Cardiac septum (tissue), 1 donor: ENCODE measurements at places on chromosomes 7 and 10. TPM values are rescaled to one million over a fixed set of nuclear protein-coding genes. Genes with fewer than 3 reads are reported as not detected.

The UTF1 gene
- not detected for total RNA-seq

The TMEM229A gene
- total RNA-seq = 0.24 TPM

The CYP3A5 gene
- 0.13 TPM for total RNA-seq

The ACTL6B gene
- not detected for total RNA-seq

DNA sequence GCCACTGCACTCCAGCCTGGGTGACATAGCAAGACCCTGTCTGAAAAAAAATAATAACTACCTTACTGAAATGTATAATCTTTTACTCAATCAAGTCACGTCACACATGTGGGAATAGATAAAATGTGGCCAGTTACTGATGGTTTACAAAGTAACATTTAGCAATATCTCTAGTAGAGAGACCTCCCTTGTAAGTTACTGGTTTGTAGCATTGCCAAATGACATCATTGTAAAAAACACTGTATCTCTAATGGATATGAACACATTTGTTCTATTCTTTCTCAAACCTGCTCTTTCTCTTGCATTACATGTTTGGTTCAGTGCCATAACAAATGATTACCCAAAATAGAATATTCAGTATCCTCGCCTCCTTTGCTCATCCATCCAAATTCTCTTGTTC lies 18.8 kb downstream of the TET1 start:
- DNase-seq = no peak

DNA sequence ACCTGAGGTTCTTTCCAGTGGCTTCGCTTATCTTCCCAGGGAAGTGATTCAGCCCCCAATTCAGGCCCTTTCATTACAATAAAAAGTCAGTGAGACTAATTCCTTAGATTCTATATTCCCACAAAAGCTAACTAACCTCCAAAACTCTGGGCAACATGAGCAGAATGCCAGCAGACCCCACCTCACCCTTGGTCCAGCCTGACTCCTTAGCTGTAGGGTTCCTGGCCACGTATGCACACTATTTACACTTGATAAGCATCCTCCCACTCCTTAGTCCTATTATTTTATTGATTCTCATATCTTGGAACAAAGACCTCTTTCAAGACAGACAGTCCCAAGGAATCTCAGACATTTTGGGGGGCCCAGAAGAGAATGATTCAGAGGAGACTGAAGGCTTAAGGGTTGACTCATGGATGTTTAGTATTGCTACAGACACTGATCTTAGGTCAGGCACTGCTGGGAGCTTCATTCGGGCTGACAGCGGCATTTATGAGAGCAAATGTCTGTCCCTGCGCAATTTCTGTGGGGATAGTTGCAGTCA lies 162.6 kb upstream of the GDF10 start:
- DNase-seq = no peak

DNA sequence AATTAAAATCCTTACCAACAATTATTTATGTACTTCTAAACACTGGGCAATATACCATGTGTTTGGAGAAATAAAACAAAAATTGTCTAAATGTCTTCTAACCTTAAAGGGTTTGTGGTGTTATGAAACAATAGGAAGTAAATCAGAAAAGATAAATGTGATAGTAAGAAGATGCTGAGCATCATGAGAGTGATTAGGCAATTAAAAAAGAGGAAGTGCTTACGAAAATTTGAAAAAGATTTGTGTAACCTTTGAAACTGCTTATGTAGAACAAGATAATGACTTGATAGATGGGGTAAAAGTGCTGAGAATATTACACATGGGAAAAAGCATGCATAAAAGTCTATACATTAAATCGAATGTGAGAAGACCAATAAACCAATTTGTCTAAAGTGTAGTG lies 573.4 kb upstream of the CNTNAP2 start:
- DNase-seq = no peak

The HABP2 gene
- total RNA-seq = not detected

DNA sequence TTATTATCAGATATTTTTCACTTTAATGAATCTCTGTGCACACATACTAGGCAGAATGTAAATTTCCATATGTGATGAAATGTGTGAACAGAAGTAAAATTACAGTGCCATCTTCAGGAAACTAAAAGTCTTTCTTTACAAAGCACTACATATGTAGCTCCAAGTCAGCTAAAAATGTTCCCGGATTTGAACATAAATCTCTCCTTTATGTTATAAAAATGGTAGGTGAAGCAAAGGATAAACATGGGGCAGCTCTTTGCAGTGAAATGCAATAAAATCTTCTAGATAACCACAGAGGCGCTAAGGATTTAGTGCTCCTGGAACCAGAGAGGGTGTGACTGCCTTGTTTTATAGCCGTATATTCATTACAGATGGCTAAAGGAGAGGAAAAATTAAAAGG lies 104.9 kb upstream of the C7orf33 start:
- no peak for DNase-seq

DNA sequence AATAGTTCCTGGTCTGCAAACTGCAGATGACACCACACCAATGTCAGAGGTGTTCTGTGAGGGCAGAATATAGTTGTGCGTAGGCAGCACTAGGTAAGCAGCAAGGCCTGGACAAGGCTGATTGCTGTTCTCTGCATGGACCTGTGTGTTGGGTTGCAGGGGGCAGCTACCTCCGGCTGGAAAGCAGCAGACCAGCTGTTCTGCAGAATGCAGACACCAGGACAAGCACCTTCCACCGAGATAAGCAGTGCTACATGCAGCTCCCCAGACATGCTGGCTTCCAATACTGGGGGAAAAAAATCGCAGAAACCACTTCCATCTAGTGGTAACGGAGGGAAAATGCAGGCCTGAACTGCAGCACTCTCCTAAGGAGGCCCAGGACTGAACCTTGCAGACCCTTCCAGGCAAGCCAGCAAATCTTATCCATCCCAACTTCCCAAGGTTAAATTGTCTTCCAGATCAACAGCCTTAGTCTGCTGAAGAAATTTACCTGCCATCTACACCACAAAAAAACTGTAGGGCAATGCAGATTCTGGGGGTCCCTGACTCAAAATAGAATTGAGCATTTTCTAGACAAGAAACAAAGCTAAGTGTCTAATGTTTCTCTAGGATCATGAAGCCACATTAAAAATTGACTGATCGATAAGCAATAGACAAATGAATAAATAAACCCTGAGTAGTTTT lies 50.5 kb upstream of the COBL start:
- no peak for DNase-seq

- no peak for DNase-seq
Observed at GRCh38 chr7:66869660-66870450, 51.2 kb upstream of the TMEM248 start.

The SFTPD gene
- total RNA-seq = 0.54 TPM

- no peak for DNase-seq
Observed at GRCh38 chr10:22326145-22326702, 5.3 kb downstream of the BMI1 start.

The CALY gene
- total RNA-seq = not detected

DNA sequence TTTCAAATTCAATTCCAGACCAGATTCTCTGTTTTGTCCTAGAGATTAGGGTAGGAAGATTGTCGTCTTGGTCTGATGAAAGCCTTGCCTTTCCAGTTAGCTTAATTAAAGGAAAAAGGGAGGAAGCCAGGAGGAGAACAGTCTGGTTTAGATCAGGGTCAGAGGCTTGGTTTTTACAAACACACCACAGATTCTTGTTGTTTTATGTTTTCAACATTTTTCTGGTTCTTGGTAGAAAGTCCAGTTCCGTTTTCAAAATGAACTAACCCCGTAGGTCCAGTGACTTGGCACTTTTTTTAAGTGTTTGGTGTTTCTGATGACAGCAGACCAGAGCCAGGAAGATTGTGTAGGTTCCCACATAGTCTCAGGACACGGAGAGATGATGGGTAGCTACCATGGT lies 167.1 kb upstream of the INHBA start:
- DNase-seq = no peak
